Activated CD8-positive, alpha-beta memory T cell treated with anti-CD3 and anti-CD28 coated beads, Interleukin-2, amount 50 U/mL, for 4 hours (primary cell): ENCODE measurements at places on chromosomes 4 and X.

DNA sequence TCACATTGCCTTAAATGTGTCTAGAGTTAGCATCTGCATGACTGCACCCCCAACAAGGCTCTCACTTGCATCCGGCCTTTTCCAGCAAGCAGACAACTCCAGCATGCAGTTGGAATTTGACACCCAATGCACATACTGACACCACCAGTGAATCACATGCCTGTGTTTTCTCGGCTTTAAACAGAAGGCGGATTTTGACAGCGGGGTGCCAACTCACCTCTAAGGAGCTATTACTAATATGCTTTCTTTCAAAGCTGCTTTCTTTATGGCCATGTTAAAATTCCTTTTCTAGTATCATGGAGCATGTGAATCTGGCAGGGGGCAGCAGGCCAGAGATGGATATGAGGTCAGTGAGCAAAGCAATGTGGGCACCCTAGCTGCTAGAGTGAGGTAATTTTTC, 78.0 kb upstream of the CLNK start:
- no peak for DNase-seq

DNA sequence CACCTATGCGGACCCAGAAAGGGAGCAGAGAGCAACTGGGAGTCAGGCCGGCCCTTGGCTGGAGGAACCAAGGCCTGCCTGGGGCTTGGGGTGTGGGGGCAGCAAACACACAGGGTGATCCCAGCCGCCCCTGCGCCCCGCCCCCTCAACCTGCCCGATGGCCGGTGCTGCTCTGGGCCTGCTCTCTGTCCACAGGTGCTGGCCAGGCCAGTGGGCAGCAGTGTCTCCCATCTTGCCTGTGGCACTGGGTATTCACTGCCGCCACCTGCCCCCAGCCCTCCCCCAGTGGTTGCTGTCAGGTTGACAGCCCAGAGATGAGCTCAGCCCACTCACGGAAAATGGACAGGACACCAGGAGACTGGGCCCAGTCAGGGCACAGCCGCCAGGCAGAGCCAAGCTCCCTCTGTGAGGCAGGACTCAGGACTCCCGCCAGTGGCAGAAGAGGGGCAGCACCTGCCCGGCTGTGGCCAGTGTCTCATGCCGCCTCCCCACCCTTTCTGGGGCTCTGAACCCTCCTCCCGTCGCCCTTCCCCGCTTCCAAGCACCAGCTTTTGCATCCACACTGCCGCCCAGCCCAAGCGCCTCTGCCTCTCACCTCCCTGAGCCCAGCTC, 4.7 kb downstream of the NKX1-1 start:
- DNase-seq = peak; percentile 12

- no peak for DNase-seq
Observed at GRCh38 chr4:126899331-126899801, 733.4 kb upstream of the INTU start.

- DNase-seq = no peak
Observed at GRCh38 chr4:105133976-105134375, 12.7 kb upstream of the TET2 start.

DNA sequence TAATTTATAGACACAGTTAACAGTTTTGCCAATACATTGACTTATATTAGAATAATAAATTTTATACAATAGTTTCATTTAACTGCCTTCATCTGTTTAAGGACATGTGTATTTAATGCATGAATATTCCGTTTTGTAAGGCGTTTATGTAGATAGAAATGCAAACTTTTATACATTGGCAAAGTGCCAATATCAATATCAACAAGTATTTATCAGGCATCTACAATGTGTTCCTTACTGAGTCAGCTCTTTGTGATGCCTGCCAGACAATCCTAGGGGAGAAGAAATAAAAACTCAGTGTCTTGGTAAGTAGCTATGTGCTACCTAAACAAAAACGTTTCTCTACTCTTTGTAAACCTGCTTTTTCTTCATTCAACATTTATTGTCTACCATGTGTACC, 1142.2 kb downstream of the C4orf33 start:
- DNase-seq = no peak

GRCh38 chr4:77047037-77047436, 28.8 kb downstream of the CCNI start:
- DNase-seq = no peak

GRCh38 chr4:168496834-168497233, at the start of gene PALLD:
Gene PALLD, plus strand, starts transcription at chr4:168497052.
- no peak for DNase-seq

- no peak for DNase-seq
Observed at GRCh38 chr4:128355305-128355704, 67.7 kb upstream of the PGRMC2 start.

DNA sequence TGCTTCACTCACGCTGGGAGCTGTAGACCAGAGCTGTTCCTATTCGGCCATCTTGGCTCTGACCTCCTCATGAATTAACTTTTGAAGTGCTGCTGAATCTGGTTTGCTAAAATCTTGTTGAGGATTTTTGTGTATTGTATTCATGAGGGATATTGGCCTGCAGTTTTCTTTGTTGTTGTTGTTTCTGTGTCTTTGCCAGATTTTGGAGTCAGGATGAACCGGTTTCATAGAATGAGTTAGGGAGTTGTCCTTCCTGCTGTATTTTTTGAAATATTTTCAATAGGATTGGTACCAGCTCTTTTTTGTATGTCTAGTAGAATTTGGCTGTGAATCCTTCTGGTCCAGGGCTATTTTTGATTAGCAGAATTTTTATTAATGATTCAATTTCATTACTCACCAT, 138.1 kb downstream of the NPFFR2 start:
- DNase-seq = no peak

DNA sequence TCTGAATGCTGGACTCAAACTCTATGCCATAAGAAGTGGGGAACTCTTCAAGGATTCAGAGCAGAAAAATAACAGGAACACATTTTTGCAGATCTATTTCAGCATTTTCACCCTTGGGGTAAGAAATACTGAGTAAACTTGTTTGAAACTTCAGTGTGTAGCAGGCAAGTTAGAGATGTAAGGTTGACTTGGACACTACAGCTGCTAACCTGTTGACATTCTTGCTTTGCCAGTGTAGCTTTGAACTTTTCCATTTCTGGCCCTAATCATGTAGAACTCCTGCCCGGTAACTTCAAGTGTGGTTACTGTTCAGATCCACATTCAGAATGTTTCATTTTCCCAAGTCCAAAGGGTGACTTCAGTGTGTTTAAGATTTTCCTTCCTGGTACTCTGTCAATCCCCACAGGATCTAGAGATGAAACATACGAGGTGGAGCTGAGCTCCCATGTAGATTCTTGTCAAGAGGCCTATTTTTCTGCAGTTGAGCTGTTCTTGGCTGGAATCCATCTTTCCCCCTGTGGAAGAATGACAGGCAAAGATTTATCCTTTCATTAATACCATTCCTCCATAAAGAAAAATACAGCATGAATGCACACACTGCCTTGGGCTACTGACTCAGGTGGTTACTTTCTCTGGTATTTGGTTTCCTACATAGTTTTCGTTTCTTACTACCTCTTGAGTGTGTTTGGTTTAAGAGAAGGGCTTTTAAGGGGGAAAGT, 34.1 kb downstream of the FHDC1 start:
- no peak for DNase-seq

DNA sequence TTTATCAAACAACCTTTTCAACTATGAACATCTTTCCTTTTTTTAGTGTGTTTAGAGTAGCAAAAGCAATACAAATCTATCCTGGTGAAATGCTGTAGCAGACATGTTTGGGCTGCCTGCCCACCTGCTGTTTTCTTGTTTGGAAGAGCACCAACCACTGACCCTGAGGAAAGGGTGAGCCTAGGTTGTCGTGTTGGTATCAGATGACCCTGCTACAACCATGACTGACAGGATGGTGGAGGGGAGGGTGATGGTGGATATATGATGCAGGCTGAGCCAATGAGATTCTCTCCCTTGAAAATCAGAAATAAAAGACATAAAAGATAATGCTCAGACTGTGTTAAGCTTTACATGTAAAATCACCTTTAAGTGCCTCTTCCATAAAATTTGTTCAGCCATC, 201.2 kb downstream of the NPNT start:
- DNase-seq = no peak

DNA sequence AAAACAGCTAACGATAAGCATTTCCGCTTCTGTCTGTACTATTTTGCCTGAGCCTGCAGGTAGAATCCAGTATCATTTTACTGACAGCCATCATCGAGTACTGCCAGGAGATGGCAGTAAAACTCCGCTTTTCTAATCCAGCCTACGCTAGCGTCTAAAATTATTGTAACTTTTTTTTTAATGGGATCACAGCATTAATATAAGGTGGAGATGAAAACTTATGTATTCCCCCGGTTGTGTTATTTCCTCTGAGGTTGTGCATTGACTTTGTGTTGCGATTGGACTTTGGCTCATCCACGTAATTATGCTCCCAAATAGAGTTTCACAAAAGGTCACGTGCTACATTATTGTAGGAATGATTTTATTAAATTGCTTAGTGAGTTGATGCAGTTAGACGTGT, 248.1 kb downstream of the C4orf33 start:
- DNase-seq = no peak

GRCh38 chrX:46838974-46839480, 2.2 kb downstream of the RP2 start:
- DNase-seq = no peak

GRCh38 chr4:144338148-144338547, 197.6 kb upstream of the GYPA start:
- DNase-seq = no peak

DNA sequence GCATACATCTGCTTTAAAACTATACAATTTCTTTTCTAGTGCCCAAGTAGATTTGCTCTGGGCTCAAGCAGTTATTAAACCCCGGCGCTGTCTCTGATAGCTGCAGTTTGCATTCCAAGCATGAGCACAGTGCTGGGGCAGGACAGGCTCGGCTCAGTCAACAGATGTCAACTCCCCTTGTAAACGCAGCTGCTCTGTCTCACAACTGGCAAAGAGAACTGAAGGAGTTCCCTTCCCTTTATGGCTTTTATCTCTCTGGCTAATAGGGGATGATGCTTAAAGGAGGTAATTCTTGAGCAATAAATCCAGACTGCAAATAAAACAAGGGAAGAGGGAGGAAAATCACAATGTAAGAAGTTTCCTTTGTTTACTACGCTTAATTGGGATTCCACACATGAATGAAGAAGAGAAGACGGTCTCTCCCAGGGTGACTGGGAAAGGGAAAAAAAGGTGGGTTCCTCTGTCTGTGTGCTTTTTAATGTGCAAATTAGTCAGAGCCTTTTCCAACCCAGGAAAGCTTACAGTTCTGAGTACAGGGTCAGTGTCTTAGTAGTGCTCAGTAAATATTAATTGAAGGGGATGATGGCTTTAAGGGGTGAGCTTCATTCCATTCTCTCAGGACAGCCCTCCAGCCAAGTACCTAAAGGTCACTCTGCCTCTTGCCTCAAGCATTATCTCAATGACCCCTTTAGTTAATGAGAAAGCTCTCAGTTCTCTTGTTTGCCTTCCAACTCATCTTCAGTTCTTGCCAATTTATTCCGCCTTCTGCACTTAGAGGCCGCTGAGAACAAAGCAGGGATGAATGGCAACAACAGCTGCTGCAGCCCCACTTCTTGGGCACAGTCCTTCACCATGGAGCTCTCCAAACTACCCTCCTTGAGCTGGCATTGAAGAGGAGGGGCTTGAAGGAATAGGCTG, 155.7 kb upstream of the JADE1 start:
- no peak for DNase-seq

GRCh38 chrX:22575161-22575845, 302.6 kb downstream of the CBLL2 start:
- DNase-seq = no peak

DNA sequence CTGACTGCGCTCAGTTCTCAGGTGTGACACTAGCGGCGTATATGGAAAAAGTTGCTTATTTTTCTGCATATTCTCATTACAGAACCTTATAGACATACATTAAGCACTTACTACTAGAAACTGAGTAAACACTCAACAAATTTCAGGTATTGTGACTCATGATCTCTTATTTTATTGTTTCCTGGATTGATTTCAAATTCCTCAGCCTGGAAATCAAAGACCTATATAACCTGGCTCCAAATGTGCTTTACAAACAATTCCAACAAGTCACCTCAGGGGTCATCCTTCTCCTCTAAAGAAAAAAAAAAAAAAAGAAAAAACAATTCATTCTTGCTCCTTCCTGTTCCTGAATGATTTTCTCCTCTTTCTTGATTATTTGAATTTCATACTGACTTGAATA, 152.3 kb downstream of the ADAM29 start:
- DNase-seq = no peak
